Activated T-helper 1 cell treated with anti-CD3 and anti-CD28 coated beads, Interleukin-2, amount 50 U/mL, for 16 hours (primary cell): ENCODE measurements at places on chromosomes 5 and 9.

- DNase-seq = no peak
These were observed 142.6 kb downstream of the SAXO1 start for GRCh38 chr9:18890372-18890771.

- no peak for DNase-seq
These were observed 96.3 kb downstream of the CMYA5 start for GRCh38 chr5:79785983-79786382.

- no peak for DNase-seq
These were observed 141.9 kb upstream of the SLC12A2 start for GRCh38 chr5:127941646-127942045.

GRCh38 chr9:114115654-114116125 lies 16.6 kb upstream of the KIF12 start:
- DNase-seq = no peak

DNA sequence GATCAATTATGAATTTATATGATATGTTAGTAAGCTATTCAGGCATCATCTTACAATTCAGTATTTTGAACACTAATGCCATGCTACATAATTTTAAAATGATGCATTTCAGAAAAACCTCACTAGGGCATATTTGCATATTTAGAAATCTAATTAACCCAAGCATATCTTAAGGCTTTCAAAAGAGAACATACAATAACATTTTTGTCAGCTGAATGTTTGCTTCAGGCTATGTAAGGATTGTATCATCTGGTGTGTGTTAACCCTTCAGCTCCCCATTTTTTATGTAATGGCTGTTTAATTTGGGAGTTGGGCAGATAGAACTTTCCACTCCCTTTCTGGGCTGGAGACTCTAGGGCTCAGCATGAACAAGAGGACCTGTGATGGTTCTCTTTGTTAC lies 299.1 kb upstream of the EFNA5 start:
- no peak for DNase-seq

- DNase-seq = no peak
These were observed 6.4 kb downstream of the ISCA1 start for GRCh38 chr9:86275962-86276361.

GRCh38 chr5:16179511-16179935 lies at the start of gene MARCHF11:
MARCHF11 (minus strand) TSS chr5:16179791; CDS start chr5:16179575, 216 bp downstream.
- no peak for DNase-seq

DNA sequence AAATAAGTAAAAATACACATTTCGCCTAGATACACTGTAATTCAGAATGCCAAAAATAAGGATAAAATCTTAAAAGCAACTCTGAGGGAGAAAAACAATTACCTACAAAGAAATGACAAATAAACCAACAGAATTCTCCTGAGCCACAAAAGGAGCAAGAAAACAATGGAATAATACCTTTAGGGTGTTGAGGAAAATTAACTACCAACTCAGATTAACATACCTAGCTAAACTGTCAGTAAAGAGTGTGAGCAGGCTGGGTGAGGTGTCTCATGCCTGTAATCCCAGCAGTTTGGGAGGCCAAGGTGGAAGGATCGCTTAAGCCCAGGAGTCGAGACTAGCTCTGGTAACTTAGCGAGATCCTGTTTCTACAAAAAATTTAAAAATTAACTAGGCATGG lies 81.5 kb downstream of the C9orf50 start:
- no peak for DNase-seq

GRCh38 chr9:131361202-131361833 lies 32.6 kb upstream of the PRRC2B start:
- no peak for DNase-seq

DNA sequence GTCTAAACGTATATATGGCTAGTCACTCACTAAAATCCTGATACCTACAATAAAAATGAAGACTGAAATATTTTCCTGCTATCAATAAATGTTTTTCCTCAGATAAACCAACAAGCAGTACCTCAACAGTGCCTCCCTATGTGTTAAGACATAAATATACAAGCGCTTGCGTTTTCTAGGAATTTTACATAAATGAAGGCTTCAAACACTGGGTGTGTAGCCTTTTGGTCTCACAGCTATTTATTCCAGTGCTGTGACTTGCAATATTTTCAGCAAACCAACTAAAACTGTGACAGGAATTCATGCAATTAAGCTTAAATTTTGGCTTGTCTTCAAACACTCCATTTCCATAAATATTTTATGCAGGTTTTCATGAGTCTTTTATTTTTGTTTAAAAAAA lies 437.0 kb downstream of the BNC2 start:
- no peak for DNase-seq

DNA sequence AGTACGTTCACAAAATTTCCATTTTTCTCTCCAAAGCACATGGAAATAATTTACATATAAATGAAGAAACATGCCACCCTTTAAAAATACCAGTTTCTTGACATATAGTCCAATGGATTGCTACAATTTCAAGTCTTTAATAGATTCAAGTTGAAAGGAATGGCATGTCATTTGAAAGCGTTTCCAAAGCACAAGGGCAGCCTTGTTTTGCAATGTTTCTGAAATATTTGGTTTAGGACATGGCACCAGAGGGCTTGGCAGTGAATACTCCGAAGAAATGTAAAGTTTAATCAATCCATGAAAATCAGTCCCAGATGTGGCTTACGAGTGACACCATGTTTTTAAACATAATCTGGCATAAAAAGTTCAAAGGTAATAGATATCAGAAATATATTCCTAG lies 333.7 kb downstream of the PDE4D start:
- DNase-seq = no peak

DNA sequence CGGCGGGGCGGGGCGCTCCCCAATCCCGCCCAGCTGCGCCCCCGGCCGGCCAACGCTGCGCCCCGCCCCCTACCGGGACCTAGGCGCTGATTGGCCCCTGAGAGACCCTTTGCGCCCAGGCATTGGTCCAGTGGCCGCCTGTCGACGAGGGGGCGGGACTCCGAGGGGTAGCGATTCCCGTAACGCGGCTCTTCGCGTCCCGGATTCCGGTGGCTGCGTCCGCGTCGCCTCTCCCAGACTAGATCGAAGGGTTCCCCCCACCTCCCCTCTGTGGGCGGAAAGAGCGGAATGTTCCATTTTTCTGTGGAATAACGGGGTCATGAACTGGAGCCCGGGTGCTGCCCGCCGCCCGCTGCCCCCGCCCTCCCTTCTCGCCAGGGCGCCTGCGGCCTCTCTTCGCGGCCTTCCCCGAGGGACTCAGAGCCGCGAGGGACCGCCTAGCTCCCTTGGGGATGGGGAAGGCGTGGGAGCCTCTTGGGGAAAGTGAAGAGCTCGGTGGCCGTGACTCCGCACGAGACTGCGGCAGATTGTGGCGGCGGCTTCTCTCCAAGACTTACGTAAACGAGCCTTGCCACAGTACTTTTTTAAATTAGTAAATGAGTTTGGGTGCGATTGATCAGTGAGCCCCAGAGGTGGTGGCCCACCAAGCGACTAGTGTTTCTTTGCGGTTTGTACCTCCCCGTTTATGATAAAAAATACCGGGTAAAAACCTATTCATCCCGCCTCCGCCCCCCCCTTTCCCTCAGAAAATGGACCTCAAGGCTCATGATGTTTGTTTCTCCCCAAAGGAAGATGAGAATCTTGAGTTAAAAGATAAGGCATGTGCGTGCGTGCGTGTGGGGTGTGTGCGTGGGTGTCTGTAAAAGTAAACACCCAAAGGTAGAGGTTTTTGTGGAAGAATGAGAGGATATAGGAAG lies 493 bp upstream of the IL6ST start:
- DNase-seq = peak; percentile 88
